ENCODE measurements at places on chromosomes 11 and 22.

GRCh38 chr11:126821827-126822226 lies 178.7 kb downstream of the KIRREL3 start:
- no peak for DNase-seq

GRCh38 chr11:64096835-64097234 lies 61.1 kb downstream of the FLRT1 start:
- DNase-seq, result no peak

GRCh38 chr22:36405671-36406538 lies 18.1 kb upstream of the MYH9 start:
- no peak for DNase-seq

GRCh38 chr22:43289976-43290721 lies 53.0 kb downstream of the SCUBE1 start:
- DNase-seq, result no peak

GRCh38 chr22:46547179-46547882 lies 9.9 kb upstream of the CELSR1 start:
- no peak for DNase-seq

- no peak for DNase-seq
These were observed 7.2 kb downstream of the GRK2 start for GRCh38 chr11:67273260-67273990.

GRCh38 chr11:60739114-60739513 lies 14.6 kb downstream of the MS4A18 start:
- DNase-seq, result no peak

- DNase-seq, result no peak
These were observed 25.7 kb upstream of the BLID start for GRCh38 chr11:122141725-122142124.

DNA sequence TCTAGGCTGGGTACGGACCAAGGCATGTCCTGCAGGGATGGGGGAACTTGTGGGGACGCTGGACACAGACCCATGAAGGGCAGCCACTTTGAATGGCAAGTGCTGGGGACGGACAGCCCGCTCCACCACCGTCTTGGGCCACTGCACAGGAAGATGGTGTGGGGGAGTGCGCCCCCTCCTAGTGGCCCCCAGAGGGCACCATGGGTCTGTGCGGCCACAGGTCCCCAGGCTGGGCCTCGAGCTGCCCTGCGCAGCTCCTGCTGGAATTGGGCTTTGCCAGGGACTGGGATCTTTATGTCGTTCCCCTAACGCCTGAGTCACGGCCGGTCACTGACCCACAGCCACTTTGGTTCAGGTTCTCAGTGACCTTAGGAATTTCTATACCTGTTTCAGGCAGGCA lies 44.4 kb downstream of the NAT10 start:
- no peak for DNase-seq

- DNase-seq, result no peak
These were observed 686 bp downstream of the KIF18A start for GRCh38 chr11:28107191-28107749.

DNA sequence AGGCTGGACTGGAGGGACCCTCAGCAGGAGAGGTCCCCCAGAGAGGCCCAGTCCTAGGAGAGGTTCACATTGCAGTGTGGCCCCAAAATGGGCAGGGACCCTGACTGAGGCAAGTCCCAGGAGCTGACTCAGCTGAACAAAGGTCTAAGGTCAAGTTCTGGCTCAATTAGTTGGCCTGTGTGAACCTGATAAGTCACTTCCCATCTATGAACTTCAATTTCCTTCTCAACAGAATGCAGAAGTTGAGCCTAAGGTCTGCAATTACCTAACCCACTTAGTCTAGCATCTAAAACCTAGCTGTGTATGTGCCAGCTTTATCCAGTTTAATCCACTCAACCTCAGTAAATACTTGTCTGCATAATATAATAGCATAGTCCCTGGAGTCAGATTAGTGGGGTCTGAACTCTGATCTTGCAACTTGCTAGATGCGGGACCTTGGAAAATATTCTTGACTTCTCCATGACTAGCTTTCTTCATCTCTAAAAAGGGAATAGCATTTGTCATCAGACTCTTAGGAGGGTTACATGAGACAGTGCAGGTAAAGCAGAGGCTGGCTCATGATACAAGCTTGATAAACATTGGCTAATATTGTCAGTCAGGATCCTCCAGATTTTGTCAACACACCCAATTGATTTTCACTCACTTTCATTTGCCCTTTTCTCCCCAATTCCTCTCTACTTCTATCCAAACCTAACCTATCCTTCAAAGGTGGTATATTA lies 465.5 kb downstream of the INSC start:
- no peak for DNase-seq

DNA sequence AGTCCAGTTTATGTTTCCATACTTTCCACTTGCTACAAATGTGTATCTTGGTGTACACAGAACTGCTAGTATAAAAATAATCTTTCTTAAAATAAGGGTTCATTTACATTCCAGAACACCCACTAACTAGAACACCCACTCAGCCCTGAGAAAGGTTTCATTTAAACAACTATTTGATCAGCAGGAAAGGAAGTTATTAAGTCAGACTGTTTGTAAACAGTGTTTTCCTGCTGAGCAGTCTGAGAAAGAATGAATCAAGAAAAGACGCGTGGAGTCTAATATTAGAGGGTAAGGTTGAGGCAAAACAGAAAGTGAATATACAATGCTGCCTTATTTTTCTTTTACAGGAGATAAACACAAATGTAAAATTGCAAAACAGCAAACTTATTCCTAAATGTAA lies 32.7 kb downstream of the NARS2 start:
- DNase-seq, result no peak

DNA sequence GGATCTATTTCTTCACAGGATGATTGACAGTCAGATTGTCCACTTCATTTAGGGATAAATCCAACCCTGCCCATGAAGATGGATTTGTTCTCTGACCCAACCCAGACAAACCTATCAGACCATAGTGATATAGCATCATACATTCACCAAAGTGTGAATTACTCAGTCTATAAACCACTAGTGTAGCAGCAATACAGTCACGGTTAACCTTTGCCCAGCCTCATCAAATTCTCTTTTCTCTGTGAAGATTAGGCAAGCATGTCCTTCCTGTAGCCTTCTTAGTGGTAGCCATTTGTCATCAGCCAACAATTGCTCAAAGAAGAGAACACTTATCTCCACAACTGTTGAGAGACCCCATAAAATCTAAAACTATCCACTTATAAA lies 14.4 kb upstream of the BIRC2 start:
- DNase-seq, result no peak

DNA sequence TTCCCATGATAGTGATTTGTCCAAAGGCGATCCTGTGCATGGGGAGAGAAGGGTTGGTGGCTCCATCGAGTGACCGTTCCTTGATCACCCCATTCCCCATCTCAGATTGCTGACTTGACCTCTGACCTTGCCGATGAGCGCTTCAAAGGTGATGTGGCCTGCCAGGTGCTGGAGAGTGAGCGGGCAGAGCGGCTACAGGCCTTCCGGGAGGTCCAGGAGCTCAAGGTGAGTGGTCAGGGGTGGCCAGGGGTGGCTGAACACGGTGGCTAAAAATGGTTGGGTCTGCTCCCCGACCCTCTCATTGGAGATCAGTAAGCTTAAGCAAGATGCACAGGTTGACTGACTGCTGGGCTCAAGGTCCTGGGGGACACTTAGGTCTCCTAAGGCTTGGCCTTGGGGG lies 148.7 kb downstream of the MYO18B start:
- DNase-seq, result no peak

GRCh38 chr11:2974272-2974671 lies 17.9 kb downstream of the NAP1L4 start:
- DNase-seq, result no peak

DNA sequence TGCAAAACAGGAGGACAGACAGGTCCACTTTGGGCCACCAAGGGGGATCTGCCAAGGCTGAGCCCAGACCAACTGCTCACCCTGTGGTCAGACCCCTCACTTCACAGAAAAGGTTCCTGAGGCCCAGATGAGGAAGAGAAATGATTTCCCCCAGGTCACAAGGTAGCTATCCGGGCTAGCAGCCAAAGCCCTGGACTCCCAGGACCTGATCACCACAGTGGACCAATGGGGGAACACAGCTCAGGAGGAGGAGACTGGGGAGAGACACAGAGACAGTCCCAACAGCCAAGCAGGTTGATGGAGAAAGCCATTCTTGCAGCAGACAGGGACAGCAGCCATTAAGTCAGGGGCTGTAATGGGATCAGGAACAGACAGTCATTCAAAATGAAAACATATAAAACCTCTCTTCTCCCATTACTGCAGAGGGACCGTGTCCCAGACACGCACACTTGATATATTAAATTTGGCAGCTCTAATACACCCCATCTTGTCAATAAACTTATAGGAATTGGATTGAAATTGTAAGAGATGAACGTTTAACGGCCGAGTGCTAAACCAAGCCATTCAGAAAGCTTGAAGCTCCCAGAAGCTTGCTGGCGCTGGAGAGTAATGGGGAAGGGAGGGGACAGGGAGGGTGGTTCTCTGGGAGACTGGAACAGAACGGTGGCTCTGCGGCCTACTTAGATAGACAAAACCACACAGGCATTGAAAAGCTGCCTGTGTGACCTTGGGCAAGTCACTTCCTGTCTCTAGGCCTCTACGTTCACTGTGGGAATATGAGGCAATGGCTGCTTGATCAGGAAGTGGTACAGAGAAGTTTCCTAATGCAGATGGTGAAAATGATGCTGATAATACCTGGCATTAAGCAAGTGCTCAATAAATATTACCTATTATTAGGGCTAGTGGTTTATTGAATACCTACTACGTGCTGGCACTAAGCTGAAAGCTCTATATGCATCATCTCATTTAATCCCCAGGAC lies 16.0 kb downstream of the ZMAT5 start:
- DNase-seq, result no peak

DNA sequence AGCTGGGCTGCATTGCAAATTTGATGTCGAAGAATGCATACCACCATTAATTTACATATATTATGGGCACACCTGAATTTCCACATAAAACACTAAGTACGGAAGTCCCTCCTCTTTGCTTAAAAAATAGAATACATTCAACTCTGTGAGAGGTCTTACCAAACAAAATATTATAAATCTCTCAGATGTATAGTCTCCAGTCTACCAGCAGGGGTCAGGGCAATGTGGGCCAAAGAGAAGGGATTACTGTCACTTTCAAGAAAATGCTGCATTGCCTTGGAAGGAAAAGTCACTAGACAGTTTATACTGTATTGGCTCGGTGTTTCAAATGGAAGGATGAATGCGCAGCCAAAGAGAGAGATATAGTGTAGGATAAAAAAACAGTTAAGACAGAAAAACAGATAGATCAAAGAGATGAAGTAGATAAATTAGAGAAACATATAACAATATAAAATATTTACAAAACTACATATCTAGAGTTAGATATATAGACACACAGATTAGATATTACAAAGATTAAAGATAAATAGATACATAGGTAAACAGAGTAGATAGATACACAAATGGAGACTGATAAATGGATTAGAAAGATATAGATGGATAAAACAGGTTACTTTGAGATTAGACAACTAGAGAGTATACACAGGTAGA lies 20.9 kb downstream of the SERGEF start:
- DNase-seq, result peak; percentile 41

DNA sequence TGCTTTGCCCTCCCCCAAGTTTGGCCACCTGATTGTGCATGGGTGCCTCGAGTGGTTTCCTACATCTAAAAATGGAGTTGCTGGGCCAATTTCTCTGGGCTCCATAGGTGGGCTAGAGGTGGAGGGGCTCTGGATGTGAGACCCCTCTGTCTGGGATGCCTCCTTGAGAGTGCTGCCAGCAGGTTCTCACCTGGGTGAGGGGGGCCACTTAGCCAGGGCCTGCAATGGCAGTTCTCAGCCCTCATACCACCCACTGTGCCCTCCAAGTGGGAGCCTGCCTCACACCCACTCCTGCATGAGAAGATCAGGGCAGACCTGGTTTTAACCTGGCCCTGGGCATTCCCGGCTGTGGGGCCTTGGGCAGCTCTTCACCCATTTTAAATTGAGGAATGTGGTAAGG lies 83.9 kb downstream of the CABIN1 start:
- DNase-seq, result no peak

DNA sequence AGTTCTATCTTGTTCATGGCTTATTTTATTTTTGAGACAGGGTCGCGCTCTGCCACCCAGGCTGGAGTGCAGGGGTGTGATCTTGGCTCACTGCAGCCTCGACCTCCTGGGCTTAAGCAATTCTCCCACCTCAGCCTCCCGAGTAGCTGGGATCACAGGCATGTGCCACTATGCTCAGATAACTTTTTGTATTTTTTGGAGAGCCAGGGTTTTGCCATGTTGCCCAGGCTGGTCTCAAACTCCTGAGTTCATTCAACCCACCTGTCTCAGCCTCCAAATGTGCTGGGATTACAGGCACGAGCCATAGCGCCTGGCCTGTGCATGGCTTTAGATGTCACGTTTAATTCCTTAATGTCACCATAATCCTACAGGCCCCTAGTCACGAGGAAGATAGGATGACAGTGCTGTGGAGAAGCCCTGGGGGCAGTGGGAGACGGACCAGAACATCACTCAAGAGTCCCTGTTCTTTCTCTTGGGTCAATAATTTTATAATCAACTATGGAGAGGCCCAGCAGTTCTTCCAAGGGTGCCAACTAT lies 99.5 kb downstream of the RDX start:
- no peak for DNase-seq

DNA sequence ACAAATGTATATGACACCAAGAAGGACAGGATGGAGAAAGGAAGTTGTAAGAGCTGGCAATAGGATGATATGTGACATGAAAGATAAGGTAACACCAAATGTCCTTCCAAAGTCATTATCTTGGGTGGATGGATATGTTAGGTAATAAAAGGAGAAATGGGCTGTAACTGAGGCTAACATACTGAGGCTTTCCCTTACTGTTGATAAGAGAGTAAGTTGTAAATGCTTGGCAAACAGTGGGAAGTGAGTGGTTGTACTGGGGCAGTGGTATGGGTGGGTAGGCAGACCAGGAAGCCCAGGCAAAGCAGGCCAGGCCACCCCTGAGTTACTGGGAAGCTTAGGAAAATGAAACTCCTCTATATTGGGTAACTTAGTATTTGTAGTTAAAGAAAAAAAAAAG lies 73.7 kb downstream of the ARHGAP42 start:
- DNase-seq, result no peak

GRCh38 chr22:47205081-47205491 lies 442.6 kb downstream of the TBC1D22A start:
- DNase-seq, result no peak

GRCh38 chr11:17781626-17782025 lies 47.0 kb downstream of the KCNC1 start:
- no peak for DNase-seq
